Mucosa of gallbladder (tissue), 1 donor: ENCODE measurements at places on chromosomes 2 and 18. TPM values are rescaled to one million over a fixed set of nuclear protein-coding genes. Genes with fewer than 3 reads are reported as not detected.

The ASB18 gene
- total RNA-seq = not detected

The GALNT5 gene
- total RNA-seq = 11.7 TPM

The NCK2 gene
- total RNA-seq = 160 TPM

The EMILIN1 gene
- total RNA-seq = 210 TPM

The KCNE4 gene
- total RNA-seq = 7.4 TPM

The HOXD9 gene
- 0.66 TPM for total RNA-seq

The CD8B2 gene
- total RNA-seq = 0.09 TPM

The SELENOI gene
- 30.9 TPM for total RNA-seq

The GATA6 gene
- 94.2 TPM for total RNA-seq

The LINC00305 gene
- not detected for total RNA-seq

- no peak for DNase-seq
These were observed 68.1 kb downstream of the CCDC178 start for GRCh38 chr18:33372442-33372841.

- DNase-seq = no peak
These were observed 235.9 kb downstream of the EIPR1 start for GRCh38 chr2:3141696-3142095.

DNA sequence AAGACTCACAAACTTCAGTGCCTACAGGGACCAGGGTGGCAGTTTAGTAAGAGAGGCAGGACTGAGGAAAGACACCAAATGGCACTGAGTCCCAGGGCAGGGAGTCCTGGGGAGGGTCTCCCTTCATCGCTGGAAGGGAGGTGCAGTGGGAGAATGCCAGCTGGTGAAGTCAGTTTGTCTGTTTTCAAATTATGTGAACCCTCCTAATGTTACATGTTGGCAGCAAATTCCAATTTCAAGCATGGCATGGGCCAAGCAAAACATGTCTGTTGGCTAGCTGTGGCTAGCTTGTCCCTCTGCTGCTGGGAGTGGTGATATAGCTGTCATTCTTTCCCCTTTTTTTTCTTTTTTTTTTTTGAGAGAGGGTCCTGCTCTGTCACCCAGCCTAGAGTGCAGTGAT is 55.9 kb upstream of the HAAO start:
- DNase-seq = no peak

DNA sequence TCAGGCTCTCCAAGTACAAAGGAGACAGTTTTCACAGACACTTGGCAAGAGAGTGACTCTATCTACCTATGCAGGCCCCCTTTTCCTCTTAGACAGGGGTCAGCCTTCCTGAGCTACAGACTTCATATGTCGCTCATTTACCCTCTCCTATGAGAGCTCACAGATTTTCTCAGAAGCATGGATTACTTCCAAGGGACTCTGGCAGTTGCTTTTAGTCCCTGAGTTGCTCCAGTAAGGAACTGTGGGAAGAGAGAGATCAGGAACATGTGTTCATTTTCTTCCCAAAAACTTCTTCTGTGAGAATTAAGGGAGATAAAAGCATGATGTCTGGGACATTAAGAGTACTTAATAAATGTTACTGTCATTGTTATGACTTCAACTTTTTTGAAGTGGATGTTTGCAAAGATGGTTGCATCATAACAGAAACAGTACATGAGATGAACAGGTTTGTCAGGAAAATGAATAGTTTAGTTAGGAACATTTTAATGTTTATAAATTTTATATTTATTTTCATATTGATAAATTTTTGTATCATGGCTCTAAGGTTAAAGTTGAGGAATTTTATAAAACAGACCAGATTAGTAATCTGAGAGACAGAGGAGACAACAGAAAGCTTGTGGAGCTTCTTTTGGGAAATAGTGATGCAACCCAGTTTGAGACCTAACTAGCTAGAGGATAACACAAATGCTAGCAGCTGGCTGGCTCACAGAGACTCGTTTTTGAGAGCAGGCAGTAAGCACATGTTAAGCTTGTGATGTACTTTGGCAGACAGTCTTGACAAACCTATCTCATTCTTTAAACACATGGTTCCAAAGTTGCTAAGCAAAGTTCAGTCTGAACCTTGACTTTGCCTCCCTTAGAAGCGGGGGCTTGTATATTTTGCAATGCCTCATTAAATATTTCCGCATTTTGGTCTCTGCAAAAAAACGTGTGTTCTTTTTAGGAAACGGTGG is 21.7 kb upstream of the UGP2 start:
- peak; percentile 25 for DNase-seq

DNA sequence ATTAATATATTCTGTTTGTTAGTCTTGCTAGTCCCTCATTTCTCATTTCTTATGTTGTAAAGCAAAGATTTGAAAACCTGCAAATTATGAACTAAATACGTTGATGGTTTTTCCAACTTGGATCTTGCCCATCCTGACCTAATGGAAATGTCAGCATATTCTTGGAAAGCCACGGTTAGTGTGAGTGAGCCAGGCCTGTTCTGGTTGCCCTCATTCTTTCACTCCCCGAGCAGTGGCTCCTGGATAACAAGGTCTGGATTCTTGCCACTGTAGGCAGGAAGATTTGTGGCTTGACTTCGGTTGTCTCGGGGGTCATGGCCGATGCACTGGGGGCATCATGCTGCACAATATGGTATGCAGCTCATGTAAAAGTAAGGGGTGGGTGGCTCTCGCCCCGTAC is 359.1 kb downstream of the MEIS1 start:
- DNase-seq = no peak

GRCh38 chr2:54531558-54531957 is 75.4 kb downstream of the SPTBN1 start:
- DNase-seq = peak; percentile 62

GRCh38 chr18:58721566-58722239 is 50.4 kb downstream of the MALT1 start:
- DNase-seq = no peak

DNA sequence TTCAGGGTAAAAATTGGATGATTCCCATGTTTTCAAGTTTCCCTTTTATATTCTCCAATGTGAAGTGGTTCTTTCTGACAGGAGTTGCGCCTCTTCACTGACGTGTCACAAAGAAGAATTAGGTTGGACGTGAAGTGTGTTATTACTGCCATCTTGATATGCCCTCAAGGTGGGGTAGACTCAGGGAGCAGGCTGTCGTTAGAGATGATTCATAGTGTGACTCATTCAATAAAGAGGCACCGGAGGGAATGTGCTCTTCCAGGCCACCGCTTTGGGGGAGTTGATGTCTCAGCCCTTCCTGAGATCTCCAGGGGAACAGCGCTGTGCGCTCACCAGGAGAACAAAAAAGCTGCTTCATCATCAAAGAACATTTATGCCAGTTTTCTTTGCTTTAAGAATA is 3.6 kb upstream of the DGKD start:
- no peak for DNase-seq

- DNase-seq = no peak
These were observed 234.3 kb downstream of the CDCA7 start for GRCh38 chr2:173588931-173589369.

GRCh38 chr2:167733747-167734146 is 513.6 kb downstream of the STK39 start:
- DNase-seq = no peak

GRCh38 chr18:22523481-22523880 is 105.8 kb upstream of the CTAGE1 start:
- no peak for DNase-seq

DNA sequence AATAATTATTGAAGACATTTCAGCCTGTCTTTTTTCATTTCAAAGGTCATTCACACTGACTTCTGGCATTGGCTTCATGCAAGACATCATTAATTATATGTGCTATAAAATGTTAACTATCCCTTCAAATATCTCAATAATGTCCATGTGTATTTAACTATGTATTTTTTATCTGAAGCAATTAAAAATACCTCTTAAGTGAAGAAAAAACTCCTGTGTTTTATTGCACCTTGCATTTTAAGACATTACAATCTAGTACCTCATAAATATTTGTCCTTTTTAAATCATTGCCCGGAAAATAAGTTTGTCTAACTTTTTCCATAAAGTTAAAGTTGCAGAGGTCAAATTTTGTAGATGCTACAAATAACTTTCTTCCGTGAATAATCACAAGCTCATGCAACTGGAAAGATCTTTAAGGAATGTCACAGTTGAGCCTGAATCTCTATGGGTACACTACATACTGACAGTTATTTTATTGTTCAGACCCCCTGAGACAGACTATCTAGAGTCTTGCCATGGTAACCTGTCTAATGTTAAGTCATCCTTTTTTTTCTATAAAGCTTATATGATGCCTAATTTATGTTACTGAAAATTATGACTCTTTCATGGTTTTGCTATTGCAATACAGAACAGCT is 38.4 kb upstream of the COBLL1 start:
- DNase-seq = no peak

DNA sequence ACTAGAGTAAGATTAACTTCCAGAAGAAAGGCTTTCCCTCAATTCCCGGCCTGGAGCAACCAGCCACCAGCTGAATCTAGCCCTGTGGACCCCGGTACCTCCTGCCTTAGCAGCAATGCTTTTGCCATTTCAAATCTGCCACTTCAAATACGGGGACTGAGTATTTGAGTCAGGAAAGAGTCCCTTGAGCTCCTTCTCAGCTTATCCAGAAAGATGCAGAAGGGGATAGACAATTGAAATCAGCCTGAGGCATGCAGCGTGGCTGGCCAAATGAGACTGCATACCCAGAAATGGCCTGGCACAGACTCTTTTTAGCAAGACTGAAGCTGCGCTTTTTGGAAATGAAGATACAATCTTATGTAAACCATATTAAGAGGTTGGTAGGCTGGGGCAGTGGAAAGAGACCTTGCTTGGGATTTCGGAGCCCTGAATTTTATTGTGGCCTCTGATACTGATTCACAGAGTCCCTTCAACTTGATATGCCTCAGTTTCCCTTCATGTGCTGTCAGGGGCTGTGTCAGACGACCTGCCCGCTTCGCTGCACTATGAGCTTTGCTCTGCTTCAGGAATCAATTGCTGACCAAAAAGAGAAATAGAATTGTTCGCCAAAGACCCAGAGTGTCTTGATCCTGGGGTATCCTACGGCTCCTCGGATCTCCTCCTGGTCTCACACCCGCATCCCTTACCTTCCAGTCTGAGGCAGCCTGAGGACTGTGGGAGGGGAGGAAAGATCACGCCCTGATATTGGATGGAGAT is 1.0 kb downstream of the MATN3 start:
- DNase-seq = no peak

DNA sequence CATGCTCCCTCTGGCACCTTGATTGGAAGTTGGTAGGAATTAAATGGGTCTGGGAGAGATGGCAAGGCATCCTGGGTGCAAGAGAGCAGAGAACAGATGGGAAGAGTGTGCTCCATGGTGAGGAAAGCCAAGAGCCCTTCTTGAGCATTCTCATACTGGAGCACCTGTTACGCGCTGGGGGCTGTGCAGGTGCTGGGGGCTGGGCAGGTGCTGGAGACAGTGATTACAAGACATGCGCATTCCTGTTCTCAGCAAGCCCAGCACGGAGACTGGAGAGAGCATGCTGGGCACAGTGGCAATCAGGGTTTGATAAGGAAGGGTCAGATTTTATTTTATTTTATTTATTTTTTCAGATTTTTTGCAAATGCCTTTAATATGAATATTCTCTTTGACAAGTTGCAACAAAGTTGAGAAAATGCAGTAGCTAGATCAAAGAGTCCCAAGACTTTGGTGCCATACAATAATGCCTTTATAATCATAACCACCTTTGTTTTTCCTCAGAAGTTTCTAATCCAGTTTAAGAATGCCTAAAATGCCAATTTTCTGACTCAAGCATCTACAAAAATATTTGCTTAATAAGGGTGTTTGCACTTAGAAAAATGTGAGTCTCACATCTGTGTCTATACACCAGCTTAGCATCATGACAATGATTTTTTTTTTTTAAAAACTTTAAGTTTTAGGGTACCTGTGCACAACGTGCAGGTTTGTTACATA is 193.3 kb downstream of the RNF152 start:
- DNase-seq = no peak

GRCh38 chr2:75579186-75579585 is 18.4 kb upstream of the EVA1A start:
- DNase-seq = no peak

- no peak for DNase-seq
These were observed 90.3 kb upstream of the RAB27B start for GRCh38 chr18:54737986-54738385.

DNA sequence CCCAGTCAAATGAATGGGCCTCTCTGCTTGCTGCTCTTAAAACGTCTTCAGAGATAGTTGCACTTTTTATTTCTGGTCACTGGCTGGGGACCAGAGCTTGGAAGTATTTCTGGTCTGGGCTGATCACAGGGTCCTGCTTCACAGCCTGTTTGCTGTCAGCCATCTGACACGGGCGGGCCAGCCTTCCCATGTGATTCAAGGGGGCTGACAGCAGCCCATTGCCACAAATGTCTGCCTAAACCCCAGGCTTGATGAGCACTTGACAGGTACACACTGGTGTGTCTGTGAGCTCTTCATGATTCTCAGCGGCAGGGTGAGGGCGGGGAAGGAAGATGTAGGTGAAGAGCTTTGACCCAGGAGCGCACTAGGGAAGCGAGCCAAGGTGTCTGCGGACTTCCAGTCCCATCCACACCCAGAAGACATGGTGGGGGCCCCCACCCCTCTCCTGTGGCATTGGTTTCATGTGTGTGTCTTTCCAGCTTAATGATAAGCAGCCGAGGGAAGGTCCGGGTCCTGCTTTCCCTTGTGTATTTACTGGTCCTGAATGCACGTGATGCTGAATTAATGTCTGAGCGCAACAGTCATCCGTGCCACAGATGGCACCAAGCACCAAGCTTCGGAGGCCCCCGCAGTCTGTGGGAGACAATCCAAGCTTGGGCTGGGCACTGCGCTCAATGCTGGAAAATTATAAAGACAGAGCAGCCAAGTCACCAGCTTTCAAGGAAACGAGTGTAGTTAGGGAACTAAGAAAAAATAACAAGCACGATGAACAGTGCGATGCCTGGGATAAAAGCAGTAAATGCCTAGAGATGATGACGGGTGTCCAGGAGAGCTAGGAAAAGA is 73.3 kb downstream of the SH3BP4 start:
- DNase-seq = peak; percentile 41
